A549 treated with Hydrocortisone at 1 μM for 4 hours (cell line): ENCODE measurements at places on chromosomes 13 and 19. TPM values are rescaled to one million over a fixed set of nuclear protein-coding genes. Genes with fewer than 3 reads are reported as not detected.

Gene GTF3A
- total RNA-seq, result 85.4 to 98.8 TPM (median 95.9 TPM) in 5 replicates

Gene CGB5
- 0.21 to 0.49 TPM (median 0.23 TPM) in 5 replicates for total RNA-seq

Gene SYNGR4
- total RNA-seq, result 0.93 to 3.6 TPM (median 3.1 TPM) in 5 replicates

Gene TLE6
- 3.5 to 5.9 TPM (median 4.5 TPM) in 5 replicates for total RNA-seq

Gene IFNL1
- total RNA-seq, result 0.10 to 0.33 TPM (median 0.13 TPM) in 4 of 5 replicates, not detected in the other

Gene ZNF888
- not detected in 5 replicates for total RNA-seq

Gene BRCA2
- total RNA-seq, result 4.0 to 8.4 TPM (median 4.7 TPM) in 5 replicates

Gene PALM3
- 1.6 to 2.3 TPM (median 2.0 TPM) in 5 replicates for total RNA-seq

Gene KCNC3
- 1.2 to 1.4 TPM (median 1.4 TPM) in 5 replicates for total RNA-seq

Gene TMEM150B
- total RNA-seq, result 0.20 TPM in 1 of 5 replicates, not detected in the others

Gene FOSB
- total RNA-seq, result 10.5 to 18.6 TPM (median 11.7 TPM) in 5 replicates
